Kidney (tissue), 22 donors: ENCODE measurements at places on chromosomes 4 and X. TPM values are rescaled to one million over a fixed set of nuclear protein-coding genes. Genes with fewer than 3 reads are reported as not detected.

GRCh38 chr4:128596853-128597252 lies 212.6 kb upstream of the JADE1 start:
- no peak for DNase-seq

- no peak for DNase-seq
Measured at GRCh38 chr4:114673306-114673705, 74.7 kb downstream of the UGT8 start.

DNA sequence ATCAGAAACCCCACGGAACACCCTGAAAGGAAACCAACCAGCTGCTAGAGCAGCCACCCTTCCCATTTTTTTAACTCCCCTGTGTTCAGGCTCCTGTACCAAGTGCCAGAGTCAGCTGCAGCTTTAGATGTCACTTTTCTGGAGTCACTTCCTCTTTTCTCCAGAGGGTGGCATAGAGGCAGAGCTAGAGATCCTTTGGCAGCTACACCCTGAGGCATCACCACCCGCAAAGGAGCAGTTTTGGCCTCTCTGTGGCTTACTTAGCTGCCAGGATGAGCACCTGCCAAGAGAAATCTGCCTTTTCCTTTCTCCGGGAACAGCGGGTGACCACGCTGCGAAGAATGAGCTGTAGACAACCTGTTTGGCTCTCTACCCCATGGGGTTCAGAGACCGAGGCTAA lies 58.0 kb upstream of the CHRDL1 start:
- DNase-seq = no peak

- DNase-seq = no peak
Measured at GRCh38 chr4:140715119-140715518, 41.1 kb downstream of the TBC1D9 start.

DNA sequence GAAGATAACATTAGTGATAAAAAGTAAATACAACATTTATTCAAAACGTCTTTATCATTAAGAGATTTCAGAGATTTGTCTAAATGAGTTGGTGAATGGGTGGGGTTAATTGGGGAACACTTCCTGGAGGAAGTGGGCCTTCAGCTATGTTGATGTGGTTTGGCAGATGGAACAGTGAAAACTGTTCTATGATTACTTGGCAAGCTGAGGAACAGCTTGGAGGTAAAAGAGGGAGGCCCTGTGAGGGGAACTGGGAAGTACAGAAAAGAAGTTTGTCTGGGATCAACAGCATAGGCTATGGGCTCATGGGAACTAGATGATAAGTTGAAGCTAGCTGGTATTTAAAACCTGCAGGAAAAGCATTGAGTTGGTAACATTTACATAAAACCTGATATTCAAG lies 26.0 kb downstream of the OCRL start:
- no peak for DNase-seq

- no peak for DNase-seq
Measured at GRCh38 chr4:147247579-147247978, 233.3 kb upstream of the EDNRA start.

GRCh38 chr4:4888695-4889094 lies 29.2 kb downstream of the MSX1 start:
- no peak for DNase-seq

PABPC1L2A gene
- not detected for total RNA-seq

ADH1B gene
- 223 TPM for total RNA-seq

CRMP1 gene
- 0.66 TPM for total RNA-seq

BEX2 gene
- total RNA-seq = 34.7 TPM
